SK-N-SH (cell line): ENCODE measurements at places on chromosomes 6 and 20.

GRCh38 chr6:158819977-158820622 is 932 bp upstream of the EZR start:
- H3K27ac ChIP-seq: peak overlapping the region; percentile 83; the same call in 1 of the 2 replicates
- no peaks in the 10 kb centered on the region for H3K36me3 ChIP-seq
- peaks cover 11% of the 10 kb centered on the region; the same call in 1 of the 2 replicates for H3K4me1 ChIP-seq
- no peak overlapping the region for H3K4me3 ChIP-seq

DNA sequence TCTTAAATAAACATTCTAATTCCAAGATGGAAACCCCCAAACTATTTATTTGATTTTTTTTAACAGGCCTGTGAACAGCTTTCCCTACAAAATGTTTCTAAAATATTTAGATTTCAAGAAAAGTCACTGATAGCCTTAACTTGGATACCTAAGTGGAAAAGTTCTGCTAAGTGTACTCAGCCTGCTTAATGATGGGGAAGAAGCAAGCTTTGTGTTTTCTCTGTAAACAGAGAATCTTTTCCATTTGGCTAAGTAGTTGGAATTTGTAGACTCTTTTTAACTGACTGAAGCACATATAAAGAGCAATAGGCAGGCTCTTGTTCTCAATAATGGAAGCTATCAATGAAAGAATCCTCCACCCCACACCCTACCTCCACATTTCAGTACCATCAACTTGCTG is 108.2 kb downstream of the KIF6 start:
- H3K36me3 ChIP-seq: no peaks in the 10 kb centered on the region
- peaks cover 2% of the 10 kb centered on the region for H3K4me1 ChIP-seq
- no peaks in the 10 kb centered on the region for H3K27me3 ChIP-seq
- H3K4me3 ChIP-seq: no peak overlapping the region
- no peak overlapping the region for H3K27ac ChIP-seq

- H3K36me3 ChIP-seq: peaks cover 18% of the 10 kb centered on the region; the same call in 1 of the 2 replicates
- peaks cover 15% of the 10 kb centered on the region for H3K4me1 ChIP-seq
- no peak for DNase-seq
Observed at GRCh38 chr6:26471970-26472369, 14.2 kb downstream of the BTN2A1 start.

GRCh38 chr20:57152557-57152956 is 113.9 kb downstream of the BMP7 start:
- no peak for DNase-seq
- H3K36me3 ChIP-seq: no peaks in the 10 kb centered on the region
- H3K27ac ChIP-seq: no peak overlapping the region
- H3K4me1 ChIP-seq: peaks cover 10% of the 10 kb centered on the region; the same call in 1 of the 2 replicates

- no peaks in the 10 kb centered on the region for H3K27me3 ChIP-seq
- H3K4me1 ChIP-seq: peaks cover 2% of the 10 kb centered on the region; the same call in 1 of the 2 replicates
- no peaks in the 10 kb centered on the region for H3K36me3 ChIP-seq
- no peak overlapping the region for H3K27ac ChIP-seq
Observed at GRCh38 chr6:12602342-12602741, 114.2 kb upstream of the PHACTR1 start.
